ENCODE measurements at places on chromosomes 3 and 15. TPM values are rescaled to one million over a fixed set of nuclear protein-coding genes. Genes with fewer than 3 reads are reported as not detected.
A peak's percentile ranks its signal among the peaks of the same experiment; 100 is the strongest.

DNA sequence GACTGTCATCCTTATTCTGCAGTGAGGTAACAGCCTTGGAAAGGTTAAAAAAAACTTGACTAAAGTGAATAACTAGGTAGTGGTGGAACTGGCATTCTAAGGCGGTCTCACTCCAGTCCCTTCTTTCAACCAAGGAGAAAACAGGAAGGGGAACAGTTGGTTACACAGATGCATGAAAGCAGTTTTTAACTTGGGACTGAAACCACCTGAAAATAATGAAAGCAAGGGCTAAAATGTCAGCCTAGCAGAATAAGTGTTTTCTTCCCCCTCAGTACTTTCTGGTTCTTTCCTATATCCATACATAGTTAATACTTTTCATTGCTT is 748 bp upstream of the AVEN start:
- DNase-seq, result no peak
- H3K4me3 ChIP-seq, result peak overlapping the region; percentile 53
- no peaks in the 10 kb centered on the region for H3K27me3 ChIP-seq
- H3K4me1 ChIP-seq, result no peaks in the 10 kb centered on the region

GRCh38 chr3:190516416-190516815 is 2.5 kb downstream of the IL1RAP start:
- DNase-seq, result no peak
- no peaks in the 10 kb centered on the region for H3K27me3 ChIP-seq
- no peaks in the 10 kb centered on the region for H3K36me3 ChIP-seq

- H3K27ac ChIP-seq, result no peak overlapping the region
- no peaks in the 10 kb centered on the region for H3K4me1 ChIP-seq
- no peak for DNase-seq
- H3K4me3 ChIP-seq, result no peak overlapping the region
- H3K36me3 ChIP-seq, result no peaks in the 10 kb centered on the region
These were observed 67.9 kb upstream of the AKAP13 start for GRCh38 chr15:85312486-85312885.

GRCh38 chr3:192223815-192224214 is 503.5 kb downstream of the FGF12 start:
- H3K36me3 ChIP-seq, result no peaks in the 10 kb centered on the region
- H3K4me1 ChIP-seq, result no peaks in the 10 kb centered on the region
- H3K4me3 ChIP-seq, result no peak overlapping the region
- H3K27ac ChIP-seq, result no peak overlapping the region
- no peak for DNase-seq

- DNase-seq, result no peak
- H3K4me3 ChIP-seq, result no peak overlapping the region
- H3K36me3 ChIP-seq, result no peaks in the 10 kb centered on the region
- H3K27ac ChIP-seq, result no peak overlapping the region
- no peaks in the 10 kb centered on the region for H3K27me3 ChIP-seq
These were observed 13.2 kb downstream of the USP3 start for GRCh38 chr15:63517628-63518027.

DNA sequence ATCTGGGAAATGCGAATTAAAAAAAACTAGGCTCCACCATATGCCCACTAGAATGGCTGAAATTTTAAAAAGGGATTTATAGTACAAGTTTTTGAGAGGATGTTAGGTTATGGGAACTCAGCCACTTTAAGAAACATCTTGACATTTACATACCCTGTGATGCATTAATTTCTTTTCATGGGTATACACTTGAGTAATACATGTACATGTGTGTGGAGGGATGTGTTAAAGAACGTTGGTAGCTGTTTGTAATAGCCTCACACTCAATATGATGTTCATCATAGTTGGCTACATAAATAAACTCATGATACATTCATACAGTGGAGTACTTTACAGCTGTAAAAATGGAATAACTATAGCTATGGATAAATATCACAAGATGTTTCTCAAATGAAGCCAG is 40.9 kb downstream of the MEF2A start:
- H3K4me3 ChIP-seq, result no peak overlapping the region
- H3K36me3 ChIP-seq, result no peaks in the 10 kb centered on the region
- DNase-seq, result no peak
- no peaks in the 10 kb centered on the region for H3K27me3 ChIP-seq

DNA sequence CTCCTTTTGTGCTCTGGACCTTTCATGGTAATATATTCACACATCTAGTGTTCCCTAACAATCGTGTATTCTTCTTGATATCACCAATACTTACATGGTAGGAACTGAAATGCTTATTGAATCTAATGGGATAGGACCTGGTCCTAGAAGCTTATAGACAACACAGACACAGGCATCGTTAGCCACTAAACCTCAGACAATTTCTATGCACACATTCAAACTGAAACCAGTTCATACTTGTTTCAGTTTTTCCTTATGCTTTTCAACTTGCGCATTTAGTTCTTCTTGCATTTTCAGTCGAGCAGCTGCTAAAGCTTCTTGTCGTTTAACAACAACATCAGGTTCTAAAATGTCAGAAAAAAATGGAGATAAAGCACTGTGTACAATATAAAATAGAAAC is 2.3 kb downstream of the SELENOS start:
- DNase-seq, result no peak
- H3K27me3 ChIP-seq, result no peaks in the 10 kb centered on the region
- no peak overlapping the region for H3K4me3 ChIP-seq
- peaks cover 39% of the 10 kb centered on the region for H3K36me3 ChIP-seq
- H3K4me1 ChIP-seq, result peaks cover 17% of the 10 kb centered on the region

DNA sequence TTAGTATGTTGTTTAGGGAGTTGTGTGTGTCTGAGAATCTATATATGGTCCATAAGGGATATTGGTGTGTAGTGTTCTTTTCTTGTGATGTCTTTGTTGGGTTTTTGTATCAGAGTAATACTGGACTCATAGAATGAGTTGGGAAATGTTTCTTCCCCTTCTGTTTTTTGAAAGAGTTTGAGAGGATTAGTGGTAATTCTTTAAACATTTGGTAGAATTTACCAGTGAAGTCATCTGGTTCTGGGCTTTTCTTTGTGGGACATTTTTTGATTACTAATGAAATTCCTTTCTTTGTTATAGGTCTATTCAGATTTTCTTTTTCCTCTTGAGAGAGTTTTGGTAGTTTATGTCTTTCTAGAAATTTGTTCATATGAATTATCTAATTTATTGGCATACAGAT is 16.9 kb downstream of the ACKR2 start:
- no peak overlapping the region for H3K4me3 ChIP-seq
- no peaks in the 10 kb centered on the region for H3K4me1 ChIP-seq
- H3K36me3 ChIP-seq, result no peaks in the 10 kb centered on the region
- H3K27ac ChIP-seq, result no peak overlapping the region
- H3K27me3 ChIP-seq, result no peaks in the 10 kb centered on the region
- no peak for DNase-seq

DNA sequence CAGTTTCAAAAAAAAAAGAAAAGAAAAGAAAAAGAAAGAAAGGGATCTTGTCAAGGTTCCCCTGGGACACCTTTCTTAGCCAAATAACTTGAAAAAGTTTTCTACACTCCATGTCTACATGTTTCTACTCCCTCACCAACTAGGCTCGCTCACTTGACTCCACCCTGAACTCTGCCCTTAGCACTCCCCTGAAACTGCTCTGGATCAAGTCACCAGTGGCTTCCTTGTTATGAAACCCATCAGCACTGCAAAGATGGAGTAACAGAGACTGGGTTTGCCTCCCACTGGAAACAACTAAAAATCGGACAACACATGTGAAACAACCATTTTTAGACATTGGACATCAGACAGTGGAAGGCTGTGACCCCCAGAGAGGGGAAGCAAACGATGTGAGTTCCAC is 36.8 kb downstream of the TMEM40 start:
- no peaks in the 10 kb centered on the region for H3K27me3 ChIP-seq
- no peak for DNase-seq
- H3K36me3 ChIP-seq, result no peaks in the 10 kb centered on the region
- no peak overlapping the region for H3K4me3 ChIP-seq
- peaks cover 11% of the 10 kb centered on the region for H3K4me1 ChIP-seq

- H3K4me1 ChIP-seq, result peaks cover 8% of the 10 kb centered on the region
- no peak overlapping the region for H3K27ac ChIP-seq
- H3K4me3 ChIP-seq, result no peak overlapping the region
- peak; percentile 58 for DNase-seq
- H3K36me3 ChIP-seq, result no peaks in the 10 kb centered on the region
These were observed 312.0 kb upstream of the CCDC54 start for GRCh38 chr3:107065094-107065861.

GRCh38 chr3:179719048-179719734 is 66.4 kb downstream of the USP13 start:
- no peak overlapping the region for H3K27ac ChIP-seq
- no peaks in the 10 kb centered on the region for H3K27me3 ChIP-seq
- no peaks in the 10 kb centered on the region for H3K4me1 ChIP-seq
- no peak for DNase-seq
- no peak overlapping the region for H3K4me3 ChIP-seq

DNA sequence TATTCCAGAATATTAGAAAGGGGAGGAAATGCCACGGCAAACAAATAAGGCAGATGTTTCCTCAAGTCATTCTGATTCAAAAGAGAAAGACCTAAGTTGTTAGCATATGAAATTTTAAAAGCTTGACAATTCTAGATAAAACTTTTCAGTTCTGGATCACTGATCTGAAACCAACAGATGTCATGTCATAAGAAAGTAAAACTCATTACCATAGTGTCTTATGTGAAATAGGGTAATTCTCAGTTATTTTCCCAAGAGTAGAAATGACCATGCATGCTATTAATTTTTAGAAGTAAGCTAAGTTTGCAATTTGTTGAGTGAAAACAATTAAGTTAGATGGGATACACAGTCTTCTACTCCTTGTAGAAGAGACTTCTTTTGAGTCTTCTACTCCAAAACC is 630.3 kb downstream of the NAALADL2 start:
- no peaks in the 10 kb centered on the region for H3K36me3 ChIP-seq
- H3K27ac ChIP-seq, result no peak overlapping the region
- DNase-seq, result no peak

GRCh38 chr3:195854628-195855294 is 43.0 kb upstream of the MUC4 start:
- H3K27ac ChIP-seq, result no peak overlapping the region
- H3K36me3 ChIP-seq, result peaks cover 3% of the 10 kb centered on the region
- H3K4me3 ChIP-seq, result no peak overlapping the region
- DNase-seq, result no peak
- no peaks in the 10 kb centered on the region for H3K27me3 ChIP-seq

DNA sequence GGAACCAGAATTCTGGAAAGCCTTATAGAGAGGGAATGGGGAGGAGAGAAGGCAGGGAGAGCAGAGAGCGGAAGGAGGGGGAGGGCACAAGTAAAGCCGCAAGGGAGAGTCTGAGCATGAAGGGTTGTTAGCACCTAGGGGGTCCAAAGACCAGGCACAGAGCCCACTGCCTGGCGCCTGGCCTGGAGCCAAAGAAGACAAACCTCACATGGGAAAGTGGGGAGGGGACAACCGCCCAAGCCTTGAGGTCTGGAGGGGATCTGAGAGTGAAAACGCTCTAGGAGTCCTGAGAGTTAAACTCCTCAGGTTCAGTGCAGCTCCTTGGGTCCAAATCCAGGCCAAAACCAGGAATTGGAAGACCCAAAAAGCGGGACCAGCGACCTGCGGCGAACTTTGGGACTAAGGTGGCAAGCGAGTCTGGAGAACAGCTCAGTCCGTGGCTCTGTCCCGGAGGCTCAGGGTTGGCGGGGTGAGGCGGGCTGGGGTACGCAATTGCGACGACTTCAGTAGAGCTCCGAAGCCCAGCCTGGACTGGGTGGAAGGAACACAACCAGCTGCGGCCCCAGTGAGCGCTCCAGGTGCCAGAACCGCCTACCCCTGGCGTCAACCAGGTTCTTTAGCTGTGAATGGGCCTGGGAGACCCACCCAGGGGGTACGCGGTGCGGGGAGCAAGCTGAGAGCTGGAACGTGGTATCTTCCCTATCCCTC is 807 bp upstream of the INAFM2 start:
- peak overlapping the region; percentile 53 for H3K4me3 ChIP-seq
- H3K27me3 ChIP-seq, result no peaks in the 10 kb centered on the region

- no peak overlapping the region for H3K4me3 ChIP-seq
- no peak overlapping the region for H3K27ac ChIP-seq
- no peaks in the 10 kb centered on the region for H3K4me1 ChIP-seq
- no peaks in the 10 kb centered on the region for H3K36me3 ChIP-seq
- no peak for DNase-seq
These were observed 141.1 kb downstream of the DOCK3 start for GRCh38 chr3:50815844-50816243.

DNA sequence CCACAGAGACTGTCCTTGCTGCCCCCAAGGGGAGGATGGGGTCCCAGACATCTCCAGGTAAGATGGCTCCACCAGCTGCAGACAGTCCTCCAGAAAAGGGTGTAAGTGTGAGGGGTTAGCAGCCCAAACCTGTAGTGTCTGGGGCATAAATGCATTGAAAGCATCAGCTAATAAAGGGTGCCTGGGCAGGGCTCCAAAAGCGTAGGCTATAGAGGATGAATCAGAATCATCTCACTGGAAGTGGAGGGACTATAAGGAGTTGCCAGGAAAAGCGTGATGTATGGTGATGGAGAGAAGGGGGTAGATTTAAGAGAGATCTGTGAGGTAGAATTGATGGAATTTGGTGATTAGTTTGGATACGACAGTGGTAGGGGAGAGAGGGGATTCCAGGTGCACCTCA is 79.9 kb upstream of the ONECUT1 start:
- no peak overlapping the region for H3K4me3 ChIP-seq
- no peaks in the 10 kb centered on the region for H3K27me3 ChIP-seq
- DNase-seq, result no peak
- no peak overlapping the region for H3K27ac ChIP-seq

DNA sequence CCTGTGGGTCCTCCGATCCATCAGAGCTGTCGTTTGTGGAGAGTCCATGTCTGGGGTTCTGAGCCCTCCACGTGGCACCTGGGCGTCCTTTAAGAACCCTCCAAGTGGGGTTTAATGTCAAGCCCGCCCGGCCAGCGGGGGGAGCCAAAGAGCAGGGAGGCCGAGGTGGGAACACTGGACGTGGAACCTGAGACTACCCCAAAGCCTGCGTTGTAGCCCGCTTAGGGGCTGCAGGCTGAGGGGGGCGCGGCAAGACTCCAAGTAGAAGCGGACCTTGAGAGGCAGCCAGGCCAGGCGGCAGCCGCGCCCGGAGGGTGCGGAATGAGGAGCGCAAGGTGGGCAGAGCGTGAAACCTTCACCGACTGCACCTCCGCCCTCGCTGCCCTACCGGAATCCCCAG is 126.2 kb upstream of the ATP10A start:
- no peak overlapping the region for H3K4me3 ChIP-seq
- no peak overlapping the region for H3K27ac ChIP-seq
- H3K36me3 ChIP-seq, result no peaks in the 10 kb centered on the region
- no peak for DNase-seq
- H3K4me1 ChIP-seq, result peaks cover 5% of the 10 kb centered on the region
- no peaks in the 10 kb centered on the region for H3K27me3 ChIP-seq

- no peaks in the 10 kb centered on the region for H3K27me3 ChIP-seq
- H3K27ac ChIP-seq, result no peak within 1 kb of the TSS
- H3K4me3 ChIP-seq, result no peak within 1 kb of the TSS
- H3K36me3 ChIP-seq, result no peaks in the 10 kb centered on the region
- H3K4me1 ChIP-seq, result peaks cover 3% of the 10 kb centered on the region
- peak; percentile 53 for DNase-seq
These were observed at the start of gene WDR49 for GRCh38 chr3:167653760-167654159. Gene WDR49, minus strand, starts transcription at chr3:167653942. Its CDS starts 517 bp downstream, at chr3:167653425.

- DNase-seq, result no peak
- no peaks in the 10 kb centered on the region for H3K27me3 ChIP-seq
- no peak overlapping the region for H3K4me3 ChIP-seq
- no peak overlapping the region for H3K27ac ChIP-seq
These were observed 108.2 kb downstream of the LRRK1 start for GRCh38 chr15:101027273-101027901.

PFN2 gene
- 220 TPM for total RNA-seq

CHP1 gene
- total RNA-seq, result 55.2 TPM

DOCK3 gene
- total RNA-seq, result 31.5 TPM

CCDC9B gene
- total RNA-seq, result 1.8 TPM

SCN11A gene
- total RNA-seq, result 44.3 TPM

FGF7 gene
- 10.4 TPM for total RNA-seq

EIF5A2 gene
- total RNA-seq, result 16.9 TPM

KBTBD12 gene
- 0.94 TPM for total RNA-seq

PRTG gene
- 11.9 TPM for total RNA-seq

GP9 gene
- total RNA-seq, result not detected

Measured in spinal cord (tissue), 10 donors.